ENCODE measurements at places on chromosomes 4 and X.

- DNase-seq = no peak
Observed at GRCh38 chrX:149010013-149010852, 494.9 kb downstream of the IDS start.

GRCh38 chr4:69749771-69750170 lies 10.6 kb downstream of the SULT1B1 start:
- no peak for DNase-seq

DNA sequence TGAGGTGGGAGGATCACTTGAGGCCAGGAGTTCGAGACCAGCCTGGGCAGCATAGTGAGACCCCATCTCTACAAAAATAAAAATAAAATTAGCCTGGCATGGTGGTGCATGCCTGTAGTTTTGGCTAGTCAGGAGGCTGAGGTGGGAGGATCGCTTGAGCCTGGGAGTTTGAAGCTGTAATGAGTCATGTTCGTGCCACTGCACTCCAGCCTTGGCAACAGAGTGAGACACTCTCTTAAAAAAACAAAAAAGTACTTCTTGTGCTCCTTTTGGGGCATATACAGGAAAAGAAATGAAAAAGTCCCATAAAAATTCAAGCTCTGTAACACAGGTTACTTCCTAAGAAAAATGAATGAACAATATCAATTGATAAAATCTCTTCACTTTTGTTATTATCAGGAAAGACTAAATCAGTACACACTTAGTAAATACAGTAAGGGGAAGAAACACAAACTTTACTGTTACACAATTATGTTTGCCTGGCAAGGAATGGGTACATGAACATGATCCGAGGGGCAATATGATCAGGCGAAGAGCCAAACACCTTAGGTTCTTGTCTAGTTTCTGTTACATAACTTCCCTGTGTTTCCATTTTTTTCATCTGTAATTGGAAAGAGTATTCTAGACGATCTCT lies 46.9 kb downstream of the CCDC158 start:
- DNase-seq = no peak

- peak; percentile 51 for DNase-seq
Observed at GRCh38 chr4:111400741-111401140, 744.5 kb upstream of the FAM241A start.

GRCh38 chrX:40153345-40154249 lies 55.8 kb upstream of the BCOR start:
- DNase-seq = no peak

DNA sequence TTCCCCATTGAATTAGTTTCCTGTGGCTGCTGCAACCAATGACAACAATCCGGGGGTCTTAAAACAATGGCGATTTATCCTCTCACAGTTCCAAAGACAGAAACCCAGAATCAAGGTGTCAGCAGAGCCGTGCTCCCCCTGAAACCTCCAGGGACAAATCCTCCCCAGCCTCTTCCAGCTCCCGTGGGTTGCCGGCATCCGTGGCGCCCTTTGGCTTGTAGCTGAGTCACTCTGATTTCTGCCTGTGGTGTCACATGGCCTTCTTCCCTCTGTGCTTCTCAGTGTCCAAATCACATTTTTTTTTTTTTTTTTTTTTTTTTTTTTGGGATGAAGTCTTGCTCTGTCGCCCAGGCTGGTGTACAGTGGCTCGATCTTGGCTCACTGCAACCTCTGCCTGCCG lies 64.5 kb upstream of the STX18 start:
- no peak for DNase-seq

DNA sequence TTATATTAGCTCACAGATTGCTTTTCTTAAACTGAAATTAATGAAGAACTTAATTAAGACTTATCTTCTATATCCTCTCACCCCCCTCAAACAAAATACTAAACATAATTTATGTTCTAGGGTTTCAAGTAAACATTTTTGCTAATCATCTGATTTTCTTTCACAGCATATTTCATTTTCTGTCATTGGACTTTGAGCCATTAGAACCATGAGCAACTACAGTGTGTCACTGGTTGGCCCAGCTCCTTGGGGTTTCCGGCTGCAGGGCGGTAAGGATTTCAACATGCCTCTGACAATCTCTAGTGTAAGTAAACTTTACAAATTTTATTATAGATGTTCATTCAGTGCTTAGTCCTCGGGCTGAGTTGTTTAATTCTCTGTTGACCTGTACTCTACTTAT lies 3.3 kb downstream of the PDLIM5 start:
- no peak for DNase-seq

DNA sequence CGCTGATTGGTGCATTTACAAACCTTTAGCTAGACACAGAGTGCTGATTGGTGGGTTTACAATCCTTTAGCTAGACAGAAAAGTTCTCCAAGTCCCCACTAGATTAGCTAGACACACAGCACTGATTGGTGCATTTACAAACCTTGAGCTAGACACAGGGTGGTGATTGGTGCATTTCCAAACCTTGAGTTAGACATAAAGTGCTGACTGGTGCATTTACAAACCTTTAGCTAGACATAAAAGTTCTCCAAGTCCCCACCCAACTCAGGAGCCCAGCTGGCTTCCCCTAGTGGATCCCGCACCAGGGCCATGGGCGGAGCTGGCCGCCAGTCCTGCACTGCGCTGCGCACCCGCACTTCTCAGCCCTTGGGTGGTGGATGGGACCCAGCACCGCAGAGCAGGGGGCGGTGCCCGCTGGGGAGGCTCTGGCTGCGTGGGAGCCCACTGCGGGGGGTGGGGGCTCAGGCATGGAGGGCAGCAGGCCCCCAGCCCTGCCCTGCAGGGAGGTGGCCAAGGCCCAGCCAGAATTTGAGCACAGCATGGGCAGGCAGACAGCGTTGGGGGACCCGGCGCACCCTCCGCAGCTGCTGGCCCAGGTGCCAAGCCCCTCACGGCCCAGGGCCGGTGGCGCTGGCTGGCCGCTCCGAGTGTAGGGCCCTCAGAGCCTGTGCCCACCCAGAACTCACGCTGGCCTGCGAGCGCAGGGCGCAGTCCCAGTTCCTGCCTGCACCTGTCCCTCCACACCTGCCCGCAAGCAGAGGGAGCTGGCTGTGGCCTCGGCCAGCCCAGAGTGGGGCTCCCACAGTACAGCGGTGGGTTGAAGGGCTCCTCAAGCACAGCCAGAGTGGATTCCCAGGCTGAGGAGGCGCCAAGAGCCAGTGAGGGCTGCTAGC lies 608.9 kb upstream of the LCORL start:
- no peak for DNase-seq

GRCh38 chr4:110371016-110371770 lies 104.8 kb upstream of the ENPEP start:
- DNase-seq = no peak

DNA sequence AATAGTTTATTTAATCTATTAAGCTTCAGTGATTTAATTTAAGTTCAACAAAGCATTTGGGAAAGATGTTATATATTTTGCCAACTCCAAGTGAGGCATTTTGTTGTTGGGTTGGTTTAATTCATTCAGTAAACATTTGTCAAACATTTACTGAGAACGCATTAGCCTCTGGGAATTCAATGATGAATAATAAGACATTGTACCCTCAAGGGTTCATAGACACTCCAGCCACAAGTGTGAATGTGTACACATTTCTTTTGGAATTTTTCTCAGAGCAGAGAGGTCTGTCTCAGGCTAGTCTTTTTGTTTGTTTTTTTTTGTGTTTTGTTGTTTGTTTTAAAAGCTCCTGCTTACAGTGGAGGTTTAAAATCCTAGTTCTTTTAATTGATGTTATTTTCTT lies 203.9 kb downstream of the SOWAHB start:
- no peak for DNase-seq

DNA sequence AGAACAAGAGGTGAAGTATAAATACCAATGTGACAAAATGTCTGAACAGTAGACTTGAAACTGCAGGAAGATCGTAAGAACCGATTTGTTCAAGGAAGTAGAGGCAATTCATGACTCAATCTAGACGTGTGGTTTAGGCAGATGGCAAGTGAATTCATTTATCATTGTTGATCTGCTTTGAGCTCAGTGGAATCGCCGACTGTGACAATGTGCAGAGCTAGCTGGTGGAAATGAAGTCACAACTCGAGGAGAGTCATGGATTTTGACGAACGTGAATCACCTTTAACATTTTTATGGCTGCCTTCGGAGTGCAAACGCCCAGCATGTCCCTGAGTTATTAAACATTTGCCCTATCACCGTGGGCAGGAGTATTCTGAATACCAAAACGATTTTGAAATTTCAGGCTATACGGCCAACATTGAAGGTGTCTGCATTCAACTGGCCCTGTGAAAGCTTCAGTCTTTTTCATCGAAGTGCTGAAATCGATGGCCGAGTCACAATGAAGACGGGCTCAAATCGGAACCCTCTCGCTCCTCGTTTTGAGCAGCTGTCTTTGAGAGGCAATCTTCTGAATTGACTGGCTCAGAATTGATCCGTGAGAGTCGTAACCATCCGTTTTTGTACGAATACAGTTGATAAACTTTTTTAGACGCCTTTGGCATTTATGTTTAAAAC lies 689 bp upstream of the OGT start:
- no peak for DNase-seq

DNA sequence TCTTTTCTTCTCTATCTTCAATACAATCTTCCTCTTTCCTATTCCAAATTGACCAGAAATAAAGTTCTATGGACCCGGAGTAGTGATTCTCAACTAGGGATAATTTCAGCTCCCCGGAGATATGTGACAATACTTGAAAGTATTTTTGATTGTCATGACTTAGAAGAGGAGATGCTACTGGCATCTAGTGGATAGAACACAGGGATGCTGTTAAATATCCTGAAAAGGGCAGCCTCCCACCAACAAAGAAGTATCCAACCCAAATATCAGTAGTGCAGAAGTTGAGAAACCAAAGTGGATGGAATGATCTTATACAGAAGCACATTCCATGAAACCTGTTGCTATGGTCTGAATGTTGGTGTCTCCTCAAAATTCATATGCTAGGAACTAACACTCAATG lies 65.7 kb upstream of the NDST3 start:
- no peak for DNase-seq

- DNase-seq = no peak
Observed at GRCh38 chr4:151667666-151668065, 93.1 kb downstream of the GATB start.

GRCh38 chrX:103329991-103330390 lies at the start of gene TCEAL7:
Gene TCEAL7 (plus strand): TSS chrX:103330239. CDS start chrX:103331404, 1,165 bp downstream.
- DNase-seq = peak; percentile 6

- no peak for DNase-seq
Observed at GRCh38 chr4:174088795-174089194, 194.7 kb downstream of the FBXO8 start.

DNA sequence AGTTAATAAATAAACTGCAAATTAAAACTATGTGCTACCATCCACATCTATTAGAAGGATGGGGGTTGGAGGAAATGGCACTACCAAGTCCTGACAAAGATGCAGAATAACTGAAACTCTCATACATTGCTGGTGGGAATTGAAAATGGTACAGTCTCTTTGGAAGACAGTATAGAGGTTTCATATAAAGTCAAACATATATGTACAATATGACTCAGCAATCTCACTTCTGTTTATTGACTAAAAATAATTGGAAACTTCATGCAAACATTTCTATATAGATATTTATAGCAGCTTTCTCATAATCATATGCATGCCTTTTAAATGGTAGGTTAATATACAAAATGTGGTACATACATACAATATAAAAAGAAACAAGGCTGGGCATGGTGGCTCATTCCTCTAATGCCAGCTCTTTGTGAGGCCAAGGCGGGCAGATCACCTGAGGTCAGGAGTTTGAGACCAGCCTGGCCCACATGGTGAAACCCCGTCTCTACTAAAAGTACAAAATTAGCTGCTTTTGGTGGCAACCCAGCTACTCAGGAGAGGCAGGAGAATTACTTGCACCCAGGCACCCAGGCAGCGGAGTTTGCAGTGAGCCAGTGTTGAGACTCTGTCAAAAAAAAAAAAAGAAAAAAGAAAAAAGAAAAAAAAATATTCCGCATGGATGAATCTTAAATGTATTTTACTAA lies 225.0 kb upstream of the CXXC4 start:
- DNase-seq = no peak

GRCh38 chrX:24858004-24858746 lies 157.6 kb downstream of the ARX start:
- no peak for DNase-seq

GRCh38 chr4:53688186-53688790 lies 97.0 kb upstream of the LNX1 start:
- peak; percentile 97 for DNase-seq
